Chondrocyte (in vitro differentiated cells): ENCODE measurements at places on chromosomes 6 and 20. TPM values are rescaled to one million over a fixed set of nuclear protein-coding genes. Genes with fewer than 3 reads are reported as not detected.

Gene NHLRC1
- 1.1 to 1.8 TPM (median 1.2 TPM) in 3 replicates for total RNA-seq

Gene REM1
- total RNA-seq = not detected in 3 replicates

Gene FAM184A
- total RNA-seq = 0.52 to 0.68 TPM (median 0.56 TPM) in 3 replicates

Gene C20orf141
- not detected in 3 replicates for total RNA-seq

Gene MYLK4
- total RNA-seq = 0.99 to 1.1 TPM (median 1.00 TPM) in 3 replicates

Gene PRSS16
- total RNA-seq = 1.1 to 1.8 TPM (median 1.7 TPM) in 3 replicates

Gene COL10A1
- 0.10 to 0.21 TPM in 2 of 3 replicates, not detected in the other for total RNA-seq

Gene MATN4
- total RNA-seq = 0.10 to 0.26 TPM in 2 of 3 replicates, not detected in the other

Gene EPPIN
- total RNA-seq = not detected in 3 replicates

Gene CLIC5
- not detected in 3 replicates for total RNA-seq

Gene TMEM151B
- 0.05 TPM in 1 of 3 replicates, not detected in the others for total RNA-seq

Gene BPIFB3
- total RNA-seq = not detected in 3 replicates

Gene SALL4
- total RNA-seq = 0.17 to 0.68 TPM (median 0.26 TPM) in 3 replicates

Gene KIF6
- 0.62 to 2.4 TPM (median 1.1 TPM) in 3 replicates for total RNA-seq

Gene ASIP
- total RNA-seq = not detected in 3 replicates

Gene TFAP2C
- 4.8 to 36.2 TPM (median 5.2 TPM) in 3 replicates for total RNA-seq

Gene DYNLT1
- total RNA-seq = 153 to 171 TPM (median 170 TPM) in 3 replicates

Gene CGA
- 1.3 TPM in 1 of 3 replicates, not detected in the others for total RNA-seq

Gene IL17A
- total RNA-seq = not detected in 3 replicates

Gene VARS2
- total RNA-seq = 33.1 to 48.0 TPM (median 33.8 TPM) in 3 replicates

Gene PABPC1L
- 31.4 to 39.3 TPM (median 31.9 TPM) in 3 replicates for total RNA-seq

Gene TNF
- total RNA-seq = not detected in 3 replicates

Gene TP53TG5
- total RNA-seq = not detected in 3 replicates

Gene APCDD1L
- 20.7 to 26.3 TPM (median 22.5 TPM) in 3 replicates for total RNA-seq

Gene GSTA1
- not detected in 3 replicates for total RNA-seq

Gene XKR7
- 0.02 TPM in 1 of 3 replicates, not detected in the others for total RNA-seq

Gene KCNK15
- 0.59 to 1.6 TPM (median 0.77 TPM) in 3 replicates for total RNA-seq

Gene NFYA
- 18.8 to 24.7 TPM (median 20.5 TPM) in 3 replicates for total RNA-seq

Gene PNISR
- 49.3 to 69.5 TPM (median 53.5 TPM) in 3 replicates for total RNA-seq

Gene ELOVL2
- 18.1 to 41.3 TPM (median 18.2 TPM) in 3 replicates for total RNA-seq

Gene TPX2
- 20.2 to 51.0 TPM (median 49.6 TPM) in 3 replicates for total RNA-seq
